Calu3 (cell line): ENCODE measurements at places on chromosomes 7 and 10.

GRCh38 chr7:51645702-51646298 is 329.2 kb upstream of the COBL start:
- peak; percentile 21 for DNase-seq

DNA sequence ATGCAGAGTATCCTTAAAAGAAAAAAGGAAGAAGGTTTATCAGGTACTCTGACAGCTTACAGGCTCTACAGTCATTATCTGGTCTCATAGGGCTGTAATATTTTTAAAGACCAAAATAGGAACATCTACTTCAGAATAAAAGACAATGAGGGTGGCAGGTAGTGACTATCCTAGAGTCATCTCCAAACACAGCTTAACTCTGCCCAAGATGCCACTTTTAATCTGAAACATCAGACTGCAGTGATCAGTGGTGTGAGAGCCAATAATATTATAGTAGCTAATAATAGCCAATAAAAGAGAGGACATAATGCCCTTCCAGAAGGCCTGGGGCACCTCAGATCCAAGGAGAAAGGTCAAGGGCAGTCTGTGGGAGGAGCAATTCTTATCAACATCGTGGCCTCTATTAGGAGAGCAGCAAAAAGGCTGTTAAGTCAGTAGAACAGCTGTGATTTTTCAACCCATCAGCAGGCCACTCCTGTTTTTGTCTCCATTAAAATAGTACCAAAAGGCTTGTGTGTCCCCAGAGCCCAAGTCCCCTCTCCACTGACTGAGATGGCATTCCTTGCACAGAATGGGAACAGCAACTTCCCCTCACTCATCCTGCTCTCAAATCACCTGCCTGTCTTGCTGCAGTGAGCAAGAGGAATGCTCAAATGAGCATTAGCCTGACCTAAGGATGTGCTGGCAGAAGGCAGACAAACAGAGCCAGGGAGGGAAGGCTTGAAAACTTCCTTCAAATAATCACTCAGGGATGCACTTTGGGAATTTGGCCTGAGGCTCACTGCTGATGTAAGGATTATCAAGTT is 20.7 kb upstream of the SPOCK2 start:
- no peak for DNase-seq

GRCh38 chr10:2436933-2437332 is 630.4 kb upstream of the PFKP start:
- no peak for DNase-seq

DNA sequence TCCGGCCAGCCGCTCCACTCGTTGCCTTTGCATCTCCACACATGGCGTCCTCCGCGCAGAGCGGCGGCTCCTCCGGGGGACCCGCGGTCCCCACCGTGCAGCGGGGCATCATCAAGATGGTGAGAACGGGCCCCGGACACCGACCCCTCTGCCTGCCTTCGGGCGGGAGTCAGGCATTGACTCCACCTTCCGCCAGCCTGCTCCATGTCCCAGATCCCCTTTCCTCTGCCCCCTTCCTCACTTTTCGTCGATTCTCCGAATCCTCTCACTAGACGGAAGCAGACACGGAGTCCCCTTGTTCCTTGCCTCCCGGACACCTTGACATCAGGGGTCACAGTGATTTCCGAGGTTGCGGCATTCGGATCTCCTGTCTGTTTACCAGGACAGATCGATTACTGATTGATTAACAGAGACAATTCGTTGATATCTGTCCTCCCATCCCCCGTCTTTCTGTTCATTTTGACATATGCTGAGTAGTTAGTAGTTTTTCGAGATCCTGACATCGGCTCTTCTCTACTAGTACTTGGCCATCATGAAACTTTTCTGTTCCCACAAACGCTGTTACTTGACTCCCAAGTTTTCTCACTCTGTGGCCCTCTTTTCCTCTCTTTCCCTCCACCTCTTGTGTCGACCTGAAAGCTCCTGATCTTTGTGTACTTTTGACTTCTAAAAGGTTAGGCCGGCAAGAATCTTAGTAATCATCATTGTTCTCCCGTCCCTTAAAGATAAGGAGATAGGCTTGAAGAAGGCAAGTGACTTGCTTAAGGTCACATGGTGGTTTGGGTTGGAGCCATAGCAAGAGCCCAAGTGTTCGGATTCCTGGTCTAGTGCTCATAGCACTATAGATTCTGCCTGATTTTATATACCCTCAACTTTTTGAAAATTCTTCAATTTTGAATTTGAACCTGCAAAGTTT is 597 bp downstream of the SND1 start:
- no peak for DNase-seq

GRCh38 chr7:155457544-155458110 is 302 bp upstream of the EN2 start:
- DNase-seq, result peak; percentile 36

GRCh38 chr7:133139350-133139749 is 57.5 kb upstream of the CHCHD3 start:
- peak; percentile 4 for DNase-seq

DNA sequence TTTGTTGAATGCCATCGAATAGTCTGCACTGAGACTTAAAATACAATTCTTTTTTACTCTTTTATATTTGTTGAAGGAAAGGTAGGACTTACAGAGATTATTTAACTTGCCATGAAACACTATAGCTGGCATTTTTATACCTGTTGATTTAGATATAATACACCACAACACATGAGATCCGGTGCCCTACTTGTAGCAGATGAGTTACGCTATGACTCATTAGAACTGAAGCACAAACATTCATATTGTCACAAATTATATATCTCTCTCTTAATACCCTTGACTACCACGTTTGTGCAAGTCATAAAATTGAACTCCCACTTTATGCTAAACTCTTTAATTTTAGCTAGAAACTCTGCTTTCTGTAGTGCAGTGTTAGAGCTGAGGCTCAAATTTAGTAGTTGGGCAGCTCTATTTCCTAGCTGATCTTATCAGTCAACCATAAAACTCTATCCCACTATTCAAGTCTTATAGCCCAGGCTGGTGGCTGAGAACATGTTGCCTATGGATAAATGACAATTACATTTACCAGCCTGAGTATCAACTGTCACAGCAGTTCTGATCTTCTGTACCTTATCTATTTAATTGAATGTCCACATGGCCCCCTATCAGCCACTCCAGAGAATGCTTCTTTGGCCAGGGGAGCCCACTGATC is 137.4 kb upstream of the SEMA3D start:
- no peak for DNase-seq

DNA sequence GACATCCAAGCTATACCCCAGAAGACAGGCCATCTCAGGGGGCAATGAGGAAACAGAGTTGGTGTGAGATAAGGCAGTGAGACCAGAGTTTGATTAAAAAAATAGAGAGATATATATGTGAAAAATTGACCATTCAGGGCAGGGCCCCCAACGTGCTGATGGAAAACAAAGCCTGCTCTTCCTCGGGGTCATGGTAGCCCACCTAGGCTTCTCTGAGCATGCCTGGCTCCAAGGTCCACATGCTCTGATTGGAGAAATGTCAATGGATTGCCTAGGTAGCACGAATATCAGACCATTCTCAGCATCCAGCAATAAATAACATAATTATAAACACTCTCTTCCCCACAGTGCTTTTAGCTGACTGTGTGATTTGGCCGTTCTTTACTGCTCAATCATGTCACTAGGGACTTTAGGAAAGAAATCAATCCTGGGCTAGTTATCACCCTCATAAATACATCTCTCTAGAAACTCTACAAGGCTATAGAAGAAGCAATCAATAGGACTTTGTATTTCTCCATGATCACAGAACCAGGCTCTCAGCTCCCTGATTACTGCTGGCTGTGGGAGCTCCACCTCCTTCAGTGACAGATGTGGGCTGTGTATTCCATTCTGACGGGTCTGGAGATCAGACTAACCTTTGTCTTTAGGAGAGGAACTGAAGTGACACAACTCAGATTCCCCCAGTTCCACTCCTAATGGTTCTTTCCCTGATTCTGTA is 766.4 kb downstream of the GRID1 start:
- no peak for DNase-seq

DNA sequence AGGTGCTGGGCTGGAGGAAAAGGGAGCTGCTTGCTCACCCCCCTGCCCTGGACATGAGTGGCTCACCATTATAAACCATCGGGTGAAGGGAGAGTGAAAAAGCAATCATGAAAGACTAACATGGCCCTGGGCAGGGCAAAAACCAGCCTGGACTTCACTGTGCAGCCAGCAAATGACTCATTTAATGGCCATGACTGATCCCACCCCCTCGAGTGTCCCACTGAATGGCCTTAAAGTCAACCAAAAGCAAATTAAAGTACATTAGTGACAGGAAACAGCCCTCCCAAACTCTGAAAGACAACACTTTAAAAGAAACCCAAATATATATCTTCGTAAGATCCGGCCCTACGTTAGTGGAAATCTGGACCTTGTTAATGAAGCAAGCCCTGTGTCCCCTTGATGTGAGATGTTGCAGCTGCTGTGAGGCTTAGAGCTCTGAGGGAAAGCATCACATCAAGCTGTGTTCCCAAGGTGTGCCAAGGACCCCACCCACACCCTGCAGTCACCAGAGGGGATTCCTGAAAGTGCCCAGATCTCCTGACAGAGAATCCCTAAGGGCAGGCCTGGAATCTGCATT is 31.2 kb downstream of the ADCYAP1R1 start:
- DNase-seq, result no peak

DNA sequence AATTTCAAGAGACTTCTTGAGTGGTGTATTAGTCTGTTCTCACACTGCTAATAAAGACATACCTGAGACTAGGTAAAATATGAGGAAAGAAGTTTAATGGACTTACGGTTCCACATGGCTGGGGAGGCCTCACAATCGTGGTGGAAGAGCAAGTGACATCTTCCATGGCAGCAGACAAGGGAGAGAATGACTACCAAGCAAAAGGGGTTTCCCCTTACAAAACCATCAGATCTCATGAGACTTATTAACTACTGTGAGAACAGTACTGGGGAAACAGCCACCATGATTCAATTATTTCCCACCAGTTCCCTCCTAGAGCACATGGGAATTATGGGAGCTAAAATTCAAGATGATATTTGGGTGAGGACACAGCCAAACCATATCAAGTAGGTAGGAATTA is 150.5 kb downstream of the PCDH15 start:
- DNase-seq, result no peak

- DNase-seq, result peak; percentile 88
Observed at GRCh38 chr7:54664235-54665228, 94.5 kb downstream of the SEC61G start.

- DNase-seq, result no peak
Observed at GRCh38 chr7:148110097-148110868, 480.3 kb upstream of the C7orf33 start.

GRCh38 chr10:119640384-119640783 is 10.8 kb upstream of the BAG3 start:
- no peak for DNase-seq

DNA sequence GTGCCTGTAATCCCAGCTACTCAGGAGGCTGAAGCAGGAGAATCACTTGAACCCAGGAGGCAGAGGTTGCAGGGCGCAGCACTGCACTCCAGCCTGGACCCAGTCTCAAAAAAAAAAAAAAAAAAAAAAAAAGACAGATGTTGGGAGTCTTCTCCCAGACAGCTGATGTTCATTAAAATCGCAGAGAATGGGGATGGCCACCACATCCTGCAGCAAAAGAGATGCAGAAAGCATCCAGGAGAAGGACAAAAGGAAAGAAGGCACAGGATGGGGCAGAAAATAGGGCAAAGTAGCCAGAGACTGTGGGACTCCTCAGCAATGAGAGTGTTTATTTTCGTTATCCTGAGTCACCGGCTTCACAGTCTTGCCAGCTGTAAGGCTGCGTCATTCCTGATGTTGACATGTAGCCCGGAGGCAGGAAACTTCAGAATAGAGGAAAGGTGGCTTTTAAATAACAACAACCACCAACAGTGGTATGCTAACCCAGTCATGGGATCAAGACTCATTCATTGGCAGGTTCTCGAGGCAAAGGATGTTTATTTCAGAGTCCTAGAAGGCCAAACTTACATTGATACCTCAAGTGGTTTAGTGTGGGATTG is 149.5 kb upstream of the SVIL start:
- DNase-seq, result peak; percentile 77

- no peak for DNase-seq
Observed at GRCh38 chr10:89789188-89789877, 87.9 kb downstream of the KIF20B start.

DNA sequence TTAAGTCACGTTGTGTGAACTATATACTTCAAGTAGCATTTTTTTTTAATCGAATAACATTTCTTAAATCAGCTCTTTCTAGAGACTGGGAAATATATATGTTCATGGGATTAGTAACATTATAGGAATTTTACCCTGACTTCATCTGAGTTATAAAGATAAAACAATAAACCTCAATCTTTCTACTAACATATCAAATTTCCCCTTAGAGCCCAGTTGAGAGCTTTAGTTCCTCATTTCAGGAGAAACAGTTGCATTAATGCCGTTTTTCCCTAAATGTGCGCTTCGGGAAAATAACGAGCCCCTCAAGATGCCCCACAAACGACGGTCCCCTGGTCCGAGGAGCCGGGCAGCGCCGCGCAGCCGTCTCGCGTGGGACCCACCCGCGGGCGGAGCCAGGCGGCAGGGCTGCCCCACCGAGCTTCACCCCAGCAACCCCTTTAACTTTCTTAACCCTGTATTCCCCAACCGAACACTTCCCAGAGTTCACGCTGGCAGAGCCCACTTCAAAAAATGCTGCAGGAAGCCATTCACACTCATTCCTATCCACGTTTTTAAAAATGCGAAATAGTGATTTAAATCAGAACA is 152.5 kb upstream of the YAE1 start:
- DNase-seq, result no peak

DNA sequence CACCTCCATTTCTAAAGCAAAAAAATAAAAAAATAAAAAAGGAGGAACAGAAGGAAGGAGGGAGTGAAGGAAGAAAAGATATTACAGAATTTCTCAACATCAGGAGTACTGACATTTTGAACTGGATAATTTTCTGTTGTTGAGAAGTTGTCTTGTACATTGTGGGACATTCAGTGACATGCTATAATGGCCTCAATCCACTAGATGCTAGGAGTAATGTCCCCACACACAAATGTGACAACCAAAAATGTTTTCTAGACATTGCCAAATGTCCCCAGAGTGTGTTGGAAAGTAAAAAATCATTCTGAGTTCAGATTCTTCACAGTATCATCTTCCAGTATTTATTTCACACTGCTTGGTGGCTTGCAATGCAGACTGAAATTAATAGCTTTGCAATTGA is 6.5 kb downstream of the ZNF438 start:
- DNase-seq, result no peak

- no peak for DNase-seq
Observed at GRCh38 chr10:36148207-36148606, 506.1 kb upstream of the FZD8 start.

DNA sequence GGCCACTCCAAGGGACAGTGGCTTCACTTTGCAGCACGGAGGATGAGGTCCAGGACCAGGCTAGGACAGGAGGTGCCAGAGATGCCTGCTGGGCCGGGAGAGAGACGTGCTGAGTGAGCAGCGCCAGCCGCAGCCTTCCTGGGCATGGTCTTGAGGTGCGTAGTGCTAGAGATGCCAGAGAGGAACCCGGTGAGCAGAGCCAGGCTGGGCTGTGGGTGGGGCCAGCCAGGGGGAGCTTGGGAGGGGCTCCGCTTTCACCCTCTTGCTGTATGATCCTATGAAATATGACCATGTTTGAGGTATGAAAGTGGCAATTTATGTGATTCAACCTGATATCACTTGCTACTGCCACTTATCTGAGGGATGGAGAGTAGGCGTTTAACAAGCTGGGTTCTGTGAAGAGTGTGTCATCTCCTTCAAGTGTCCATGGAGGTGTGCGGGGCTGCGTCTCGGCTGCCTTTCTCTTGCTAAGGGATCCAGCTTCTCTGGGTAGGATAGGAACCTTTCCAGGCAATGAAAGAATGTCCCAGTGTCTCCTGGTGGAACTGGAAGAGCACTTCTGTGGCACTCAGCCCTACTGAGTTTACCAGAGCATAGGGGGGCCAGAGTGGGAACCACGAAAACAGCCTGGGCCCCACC is 518.4 kb upstream of the FOXK1 start:
- no peak for DNase-seq

- DNase-seq, result no peak
Observed at GRCh38 chr7:157654350-157654749, 317.5 kb downstream of the DNAJB6 start.
